HS-5 (cell line): ENCODE measurements at places on chromosomes 4 and X.

DNA sequence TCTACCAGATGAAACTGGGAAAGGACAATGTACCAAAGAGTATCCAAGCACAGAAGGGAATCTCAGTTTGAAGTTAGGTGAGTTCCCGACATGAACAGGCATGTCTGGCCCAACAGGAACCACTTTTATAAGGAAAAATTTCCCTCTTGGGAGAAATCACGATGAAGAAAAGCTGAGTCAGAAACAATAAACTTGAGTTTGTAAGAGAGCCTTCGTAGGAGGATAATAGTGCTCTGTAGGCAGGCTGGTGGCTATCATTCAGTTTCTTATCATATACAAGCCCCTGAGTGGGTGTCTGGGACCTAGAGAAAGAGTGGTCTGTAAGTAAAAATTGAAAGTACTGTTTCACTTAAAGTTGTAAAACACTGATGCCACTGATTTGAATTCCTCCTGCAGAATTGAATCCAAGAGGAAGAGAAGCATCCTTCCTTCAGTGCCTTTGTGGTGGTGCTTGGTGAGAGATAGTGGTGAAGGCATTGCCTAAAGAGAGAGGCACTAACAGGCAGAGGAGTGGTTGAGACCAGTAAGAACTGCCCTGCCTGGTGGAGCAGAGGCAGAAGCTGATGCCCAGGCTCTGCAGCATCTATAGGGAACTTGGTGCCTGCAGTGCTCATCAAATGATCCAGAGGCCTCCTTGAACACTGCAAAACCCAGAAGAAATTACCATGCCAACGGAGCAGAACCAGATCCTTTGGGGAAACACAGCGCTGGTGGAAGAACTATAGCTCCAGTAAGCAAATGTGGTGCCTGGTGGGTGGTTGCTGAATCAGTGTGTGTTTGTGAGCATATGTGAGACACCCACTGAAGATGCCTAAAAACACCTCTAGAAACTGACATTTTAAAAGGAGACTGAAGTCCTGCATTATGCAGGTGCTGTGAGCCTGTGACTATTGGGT is 31.7 kb upstream of the METAP1 start:
- DNase-seq: no peak

- no peak for DNase-seq
Observed at GRCh38 chr4:1547131-1547855, 136.8 kb downstream of the FAM53A start.

DNA sequence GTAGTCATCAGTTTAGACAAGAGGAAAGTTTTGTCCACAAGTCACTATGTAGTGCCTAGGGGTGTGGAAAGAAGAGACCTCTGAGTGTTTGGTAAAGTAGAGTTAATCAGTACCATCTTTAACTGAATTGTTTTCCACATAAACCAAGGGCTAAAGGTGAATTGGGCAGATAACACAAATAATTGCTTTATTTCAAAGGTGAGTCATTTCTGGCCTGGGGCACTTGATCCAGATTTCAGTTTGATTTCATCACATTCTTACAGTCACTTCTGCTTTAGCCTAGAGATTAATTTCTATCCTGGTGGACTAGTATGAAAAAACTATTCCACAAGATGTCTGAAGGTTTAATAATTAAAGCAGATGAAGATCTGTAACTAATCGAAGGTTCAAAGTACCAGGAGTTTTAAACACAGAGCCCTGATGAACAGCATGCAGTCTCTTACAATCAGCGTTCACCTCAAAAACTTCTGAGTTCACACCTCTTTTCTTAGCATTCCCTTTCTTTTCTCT is 74.5 kb upstream of the BOD1L1 start:
- peak; percentile 73 for DNase-seq

- no peak for DNase-seq
Observed at GRCh38 chrX:65537229-65537628, 2.6 kb upstream of the LAS1L start.

GRCh38 chr4:124958847-124959246 is 246.3 kb upstream of the ANKRD50 start:
- DNase-seq: no peak
